ENCODE measurements at places on chromosomes 1 and 21. TPM values are rescaled to one million over a fixed set of nuclear protein-coding genes. Genes with fewer than 3 reads are reported as not detected.

TTC39A gene
- 10.4 TPM for total RNA-seq

SPATA45 gene
- not detected for total RNA-seq

NTMT2 gene
- not detected for total RNA-seq

ACTA1 gene
- not detected for total RNA-seq

RNF186 gene
- not detected for total RNA-seq

S1PR1 gene
- total RNA-seq, result 0.15 TPM

OR10Z1 gene
- not detected for total RNA-seq

TIE1 gene
- total RNA-seq, result not detected

AMPD1 gene
- not detected for total RNA-seq

C1orf105 gene
- not detected for total RNA-seq

PLA2G2C gene
- total RNA-seq, result 0.48 TPM

SIM2 gene
- total RNA-seq, result 18.5 TPM

ASCL5 gene
- 0.38 TPM for total RNA-seq

DNA sequence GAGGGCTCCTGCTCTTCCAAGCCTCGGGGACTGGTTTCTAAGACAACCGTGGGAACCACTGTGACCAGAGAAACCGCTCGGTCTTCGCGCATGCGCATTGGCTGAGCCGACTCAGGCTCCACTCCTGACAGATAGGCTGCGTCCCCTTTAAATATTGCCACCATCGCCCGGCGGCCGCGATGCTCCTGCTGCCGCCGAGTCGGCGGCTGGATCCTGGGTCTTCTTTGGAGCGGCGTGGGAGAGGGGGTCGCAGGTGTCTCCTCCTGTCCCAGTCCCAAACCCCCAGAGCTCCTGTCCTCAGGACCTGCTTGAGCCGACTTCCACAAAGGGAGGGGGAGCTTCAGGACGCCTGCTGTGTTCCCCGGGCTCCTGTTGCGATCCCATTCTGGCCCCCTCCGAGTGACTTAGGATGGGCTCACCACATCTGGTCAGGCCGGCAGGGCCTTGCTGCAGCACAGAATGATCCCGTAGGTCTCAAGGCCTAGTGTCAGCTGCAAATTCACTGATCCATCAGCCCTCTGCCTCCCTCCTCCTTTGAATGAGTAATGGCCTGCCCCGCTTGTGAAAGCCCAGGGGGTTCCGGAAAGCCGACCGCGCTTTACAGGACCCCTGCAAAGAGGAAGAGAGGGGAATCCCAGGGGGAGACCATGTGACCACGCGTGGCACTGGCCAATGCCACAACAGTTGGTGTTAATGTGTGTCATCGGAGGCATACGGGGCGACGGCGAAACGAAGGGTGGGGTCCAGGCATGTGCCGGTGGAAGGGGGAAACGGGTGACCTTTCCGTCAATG lies 683.2 kb upstream of the TPTE start:
- no peak for DNase-seq

- DNase-seq, result no peak
Observed at GRCh38 chr1:29156543-29157268, 25.0 kb downstream of the SRSF4 start.

GRCh38 chr1:205772607-205773032 lies 2.7 kb downstream of the RAB29 start:
- no peak for DNase-seq

DNA sequence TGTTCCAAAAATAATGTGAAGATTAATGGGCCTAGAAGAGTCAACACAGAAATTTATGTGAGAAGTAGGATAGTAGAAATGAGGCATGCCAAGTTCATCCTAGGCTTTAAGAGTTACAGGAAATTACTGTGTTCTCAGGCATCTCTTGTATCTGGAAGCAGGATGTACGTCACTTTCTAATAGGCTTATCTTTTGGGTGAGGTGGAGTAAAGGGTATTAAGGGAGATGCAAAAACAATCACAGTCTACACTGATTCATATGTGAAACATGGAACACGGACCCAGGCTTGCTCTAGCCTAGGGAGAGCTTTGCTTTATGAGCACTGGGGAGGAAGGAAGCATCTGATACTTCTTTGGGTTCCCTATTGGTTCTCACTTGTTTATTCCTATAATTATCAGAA lies 84.5 kb upstream of the RGS4 start:
- no peak for DNase-seq

GRCh38 chr1:67732750-67733151 lies 47.8 kb downstream of the GADD45A start:
- no peak for DNase-seq

GRCh38 chr1:103527331-103527730 lies 1.8 kb downstream of the RNPC3 start:
- DNase-seq, result no peak

- DNase-seq, result no peak
Observed at GRCh38 chr1:111116496-111116895, 23.4 kb downstream of the DRAM2 start.

DNA sequence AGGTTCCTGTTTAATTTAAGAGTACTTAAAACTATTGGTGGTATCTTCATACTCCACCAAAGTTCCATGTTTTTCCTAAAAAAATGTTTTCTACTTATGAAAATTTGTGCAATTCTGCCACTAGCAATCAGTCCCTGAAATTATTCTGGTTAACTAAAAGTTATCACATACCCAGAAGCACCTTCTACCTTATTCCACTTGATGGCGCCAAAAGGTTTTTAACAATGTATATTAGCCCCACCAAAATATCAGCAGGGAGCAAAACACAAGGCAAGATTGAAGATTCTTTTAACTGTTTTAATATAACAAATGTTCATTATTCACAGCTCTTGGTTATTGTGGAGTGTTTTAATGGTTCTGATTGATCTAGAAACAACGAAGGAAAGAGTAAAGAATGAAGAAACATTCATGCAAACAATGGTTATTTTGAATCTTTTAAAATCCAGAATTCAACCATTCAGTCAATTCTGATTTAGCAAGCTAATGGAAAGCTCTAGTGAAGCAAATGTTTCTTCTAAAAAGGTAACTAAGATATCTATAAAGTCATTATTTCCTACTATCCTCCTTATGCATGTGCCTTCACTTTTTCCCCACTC lies 67.2 kb downstream of the TTLL7 start:
- no peak for DNase-seq

GRCh38 chr1:210697185-210697584 lies 368.5 kb downstream of the HHAT start:
- no peak for DNase-seq

DNA sequence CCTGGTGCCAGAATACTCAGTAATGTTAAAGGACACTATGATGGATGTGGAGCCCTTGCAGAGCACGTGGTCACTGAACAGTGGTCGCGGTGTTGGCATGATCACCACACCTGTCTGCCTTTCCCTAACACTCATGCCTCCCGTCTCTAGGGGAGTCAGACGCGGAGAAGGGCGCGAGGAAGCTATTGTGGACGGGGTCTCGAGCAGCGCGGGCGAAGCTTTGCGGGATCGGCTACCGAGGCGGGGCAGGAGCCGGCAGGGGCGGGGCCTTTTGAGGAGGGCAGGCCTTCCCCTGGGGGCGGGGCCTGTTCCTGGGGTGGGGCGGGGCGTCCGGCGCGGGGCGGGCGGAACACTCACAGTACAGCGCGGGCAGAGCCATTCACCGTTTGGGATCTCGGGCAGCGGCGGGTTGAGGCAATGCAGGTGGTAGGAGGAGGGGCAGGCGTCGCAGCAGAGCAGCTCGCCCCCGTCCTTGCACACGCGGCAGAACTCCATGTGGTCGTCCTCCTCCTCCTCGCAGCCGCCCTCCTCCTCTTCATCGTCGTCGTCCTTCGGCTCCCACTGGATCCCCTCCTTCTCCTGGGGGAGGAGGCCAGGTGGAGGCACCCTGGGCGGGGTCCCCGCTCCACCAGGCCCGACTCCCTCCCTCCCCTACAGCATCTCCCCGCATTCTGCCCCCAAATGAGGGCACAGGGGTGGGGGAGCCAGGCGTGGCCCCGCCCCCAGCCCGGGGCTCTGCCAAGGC lies 31.5 kb downstream of the CHD5 start:
- DNase-seq, result no peak

DNA sequence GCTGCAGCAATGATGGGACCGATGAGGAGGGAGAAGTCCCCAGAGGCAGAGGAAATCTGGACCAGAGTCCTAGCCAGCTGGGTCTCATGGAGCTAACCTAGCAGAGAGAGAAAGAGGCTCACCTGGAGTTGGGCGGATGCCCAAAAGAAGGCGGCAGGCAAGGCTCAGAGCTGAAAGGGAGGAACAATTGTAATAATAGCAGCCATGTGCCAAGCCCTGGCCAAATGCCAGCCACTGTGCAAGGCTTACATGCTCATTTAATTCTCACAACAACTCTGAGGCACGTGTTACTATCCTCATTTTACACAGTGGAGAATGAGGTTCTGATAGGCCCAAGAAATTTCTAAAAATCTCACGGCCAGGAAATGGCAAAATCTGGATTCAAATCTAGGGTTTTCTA lies 50.0 kb upstream of the ZNF648 start:
- DNase-seq, result no peak

DNA sequence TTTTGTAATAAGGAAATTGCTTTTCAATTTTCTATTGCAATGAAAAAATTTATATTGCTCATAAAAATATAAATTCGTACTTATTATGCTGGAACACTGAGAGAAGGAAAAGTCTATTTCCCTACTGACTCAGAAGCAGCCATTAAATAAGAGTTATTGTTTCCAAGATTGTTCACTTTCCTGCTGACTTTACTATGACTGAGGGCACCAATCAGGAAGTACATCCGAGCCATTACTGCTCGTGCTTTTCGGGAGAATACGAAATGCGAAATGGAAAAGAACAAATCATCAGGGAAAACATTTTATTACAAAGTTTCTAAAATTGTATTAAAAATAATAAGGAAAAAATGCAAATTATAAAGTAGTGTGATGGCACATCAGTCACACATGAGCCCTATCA lies 204.8 kb downstream of the AKT3 start:
- no peak for DNase-seq

DNA sequence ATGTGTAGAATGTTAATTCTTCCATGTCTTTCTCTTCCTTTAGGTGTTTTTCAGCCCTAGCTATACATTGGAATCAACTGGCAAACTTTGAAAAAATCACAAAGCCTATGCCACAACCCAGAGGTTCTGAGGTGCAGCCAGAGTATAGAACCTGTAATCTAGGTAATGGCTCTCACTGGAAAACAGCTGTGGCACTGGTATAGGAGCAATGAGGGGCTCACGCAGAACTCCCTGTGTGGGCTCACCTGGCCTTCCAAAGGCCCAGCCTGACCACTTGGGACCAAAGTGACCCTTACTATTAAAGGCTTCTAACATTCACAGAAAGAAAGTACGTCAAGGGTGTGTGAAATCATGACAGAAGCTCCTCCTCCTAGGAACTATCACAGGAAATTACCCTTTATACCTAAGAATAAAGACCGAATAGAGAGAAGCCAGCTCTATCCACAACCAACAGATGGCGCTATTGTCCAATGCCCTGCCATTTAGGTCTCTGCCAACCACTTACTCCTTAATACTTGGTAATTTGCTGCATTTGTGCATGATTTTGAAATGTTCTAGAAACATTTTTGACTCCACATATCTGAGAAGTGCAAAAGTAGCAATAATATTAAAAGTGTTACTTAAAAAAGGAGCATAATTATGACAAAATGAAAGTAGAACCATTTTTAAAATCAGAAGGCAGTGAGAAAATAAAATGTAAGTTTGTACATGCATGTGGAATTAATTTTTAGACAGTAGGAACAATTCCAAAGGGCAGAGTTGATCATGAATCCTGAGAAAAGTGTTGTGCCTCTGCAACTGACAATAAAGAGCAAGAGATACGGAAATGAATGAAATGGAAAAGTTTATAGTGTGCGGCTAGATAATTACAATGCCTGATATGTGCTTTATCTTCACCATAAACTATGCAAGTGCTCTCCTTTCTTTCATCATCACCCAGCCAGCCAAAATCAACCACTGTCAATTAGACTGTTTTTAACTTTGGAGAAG lies 93.1 kb upstream of the HAO2 start:
- peak; percentile 43 for DNase-seq

- no peak for DNase-seq
Observed at GRCh38 chr1:24972221-24972914, 42.3 kb upstream of the RUNX3 start.

DNA sequence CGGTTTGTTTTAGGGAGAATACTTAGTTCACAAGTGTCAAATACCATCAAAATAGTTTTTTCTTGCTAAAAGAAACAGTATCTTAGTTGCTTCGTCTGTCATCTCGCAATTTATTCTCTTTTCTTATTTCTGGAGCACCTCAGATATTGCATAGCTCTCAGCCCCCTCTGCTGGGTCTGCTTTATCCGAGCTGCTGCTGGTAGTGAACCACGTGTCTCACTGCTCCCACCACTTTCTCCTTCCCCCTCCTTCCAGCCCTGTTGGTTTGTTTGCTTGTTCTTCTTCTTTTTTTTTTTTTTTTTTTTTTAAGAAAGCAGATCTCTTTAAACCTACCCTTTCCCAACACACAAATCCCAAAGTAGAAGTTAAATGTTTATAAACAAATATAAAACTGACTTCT lies 170.8 kb downstream of the EDEM3 start:
- DNase-seq, result no peak

- peak; percentile 84 for DNase-seq
Observed at GRCh38 chr1:203026031-203026665, at the start of gene PPFIA4. Gene PPFIA4, plus strand, starts transcription at chr1:203026491. Its CDS starts 12,518 bp downstream, at chr1:203039009.

GRCh38 chr1:179831852-179832699 lies 45.5 kb downstream of the TOR1AIP2 start:
- no peak for DNase-seq

DNA sequence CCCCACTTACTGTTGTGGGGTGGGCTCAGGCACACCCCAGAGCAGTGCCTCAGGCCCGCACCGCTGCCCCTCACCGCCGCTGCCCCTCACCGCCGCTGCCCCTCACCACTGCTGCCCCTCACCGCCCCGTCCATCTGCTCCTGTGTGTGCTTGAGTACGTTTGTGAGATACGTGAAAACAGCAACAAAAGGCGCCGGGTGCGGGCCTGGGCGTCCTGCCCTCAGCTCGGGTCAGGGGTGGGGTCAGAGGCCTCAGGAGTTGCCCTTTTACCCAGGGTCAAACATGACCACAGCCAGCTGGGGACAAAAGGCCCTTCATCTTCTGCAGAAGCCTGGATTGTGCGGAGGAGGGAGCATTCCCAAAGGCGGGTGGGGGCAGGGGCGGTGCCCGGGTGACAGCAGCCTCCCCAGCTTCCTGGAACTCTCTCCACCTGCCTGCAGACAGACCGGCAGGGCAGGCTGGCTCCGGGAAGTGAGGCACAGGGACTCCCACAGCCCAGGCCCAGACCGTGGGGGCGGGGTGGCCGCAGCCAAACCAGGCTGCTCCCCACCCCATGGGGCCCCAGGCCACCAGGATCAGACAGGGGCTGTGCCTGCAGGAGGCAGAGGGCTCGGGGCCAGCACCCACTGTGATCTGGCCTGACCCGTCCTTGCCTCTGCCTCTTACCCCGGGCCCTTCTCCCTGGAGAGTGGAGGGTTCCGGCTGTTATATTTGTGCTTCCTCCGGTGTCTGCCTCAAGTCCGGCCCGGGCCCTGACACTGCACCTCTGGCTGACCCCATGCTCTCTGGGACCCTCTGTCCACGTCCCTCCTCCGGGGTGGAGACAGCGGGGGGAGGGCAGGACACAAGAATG lies 2.3 kb upstream of the VWA1 start:
- peak; percentile 95 for DNase-seq

- DNase-seq, result no peak
Observed at GRCh38 chr1:113732802-113733201, 26.5 kb downstream of the PHTF1 start.
